ENCODE measurements at places on chromosomes 16 and 17. TPM values are rescaled to one million over a fixed set of nuclear protein-coding genes. Genes with fewer than 3 reads are reported as not detected.
A peak's percentile ranks its signal among the peaks of the same experiment; 100 is the strongest.

The SNX20 gene
- not detected for total RNA-seq

The TRPV3 gene
- total RNA-seq = not detected

The GTF3C1 gene
- 34.3 TPM for total RNA-seq

DNA sequence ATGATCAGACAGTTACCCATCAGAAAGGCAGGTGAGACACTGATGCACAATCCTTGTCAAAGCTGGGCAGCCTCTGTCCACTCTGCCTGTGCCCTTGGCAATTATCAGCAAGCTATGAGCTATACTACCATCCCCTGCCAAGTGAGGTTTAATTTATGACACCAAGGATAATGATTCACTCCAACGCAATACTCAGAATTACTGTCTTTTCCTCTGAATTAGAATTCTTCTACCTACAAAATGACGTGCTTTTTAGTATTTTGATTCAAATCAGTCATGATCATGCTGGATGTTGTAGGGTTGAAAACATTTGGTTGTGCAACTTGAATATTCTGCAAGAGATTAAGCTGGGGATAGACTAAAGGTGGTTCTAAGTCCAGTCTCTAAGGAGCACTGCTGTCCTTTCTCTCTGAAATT, 116.8 kb upstream of the SOX9 start:
- DNase-seq = no peak

DNA sequence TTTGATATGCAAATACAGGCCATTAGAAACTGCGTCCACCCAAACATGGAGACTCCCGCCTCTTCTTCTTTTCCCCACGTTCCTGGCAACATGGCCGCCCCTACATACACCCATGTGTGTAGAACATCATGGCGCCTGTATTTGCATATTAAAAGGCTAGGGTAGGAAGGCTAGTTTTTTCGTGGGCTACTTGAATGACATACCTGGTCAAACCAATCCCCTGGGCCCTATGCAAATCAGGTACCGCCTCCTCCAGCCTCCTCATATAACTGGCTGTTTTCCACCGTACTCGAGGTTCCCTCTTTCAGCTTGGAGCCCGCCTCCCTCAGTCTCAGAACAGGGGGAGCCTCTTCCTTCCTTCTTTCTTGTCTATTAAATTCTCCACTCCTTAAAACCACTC, 840 bp upstream of the CD300LB start:
- DNase-seq = no peak

GRCh38 chr17:30545024-30545423, 67.8 kb downstream of the GOSR1 start:
- DNase-seq = no peak

- DNase-seq = no peak
Measured at GRCh38 chr17:51706093-51706492, 445.7 kb downstream of the UTP18 start.

DNA sequence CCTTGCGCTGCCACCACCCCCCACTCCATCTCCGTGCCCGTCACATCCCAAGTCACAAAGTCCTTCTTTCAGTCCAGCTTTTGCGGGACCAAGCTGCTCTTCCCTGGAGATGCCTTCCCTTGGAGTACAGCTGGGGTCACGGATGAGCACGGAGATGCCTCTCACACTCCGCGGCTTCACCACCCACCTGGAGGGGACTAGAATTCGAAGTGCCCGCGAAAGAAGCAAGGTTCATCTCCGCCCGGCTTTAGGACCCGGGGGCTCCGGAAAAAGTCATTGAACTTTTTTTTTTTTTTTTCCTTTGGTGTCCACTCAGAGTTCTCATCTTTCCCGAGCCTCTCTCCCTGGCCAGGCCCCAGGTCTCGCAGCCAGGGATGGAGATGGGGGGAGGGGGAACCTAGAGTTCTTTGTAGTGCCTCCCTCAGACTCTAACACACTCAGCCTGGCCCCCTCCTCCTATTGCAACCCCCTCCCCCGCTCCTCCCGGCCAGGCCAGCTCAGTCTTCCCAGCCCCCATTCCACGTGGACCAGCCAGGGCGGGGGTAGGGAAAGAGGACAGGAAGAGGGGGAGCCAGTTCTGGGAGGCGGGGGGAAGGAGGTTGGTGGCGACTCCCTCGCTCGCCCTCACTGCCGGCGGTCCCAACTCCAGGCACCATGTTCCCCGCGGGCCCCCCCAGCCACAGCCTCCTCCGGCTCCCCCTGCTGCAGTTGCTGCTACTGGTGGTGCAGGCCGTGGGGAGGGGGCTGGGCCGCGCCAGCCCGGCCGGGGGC, at the start of gene FKBP10:
Gene FKBP10 (plus strand): TSS at position 624 of the 771 bp plus-strand sequence. CDS start 31 bp downstream, at position 655.
- DNase-seq = peak; percentile 84

GRCh38 chr16:72468582-72468981, 296.6 kb upstream of the PMFBP1 start:
- no peak for DNase-seq

Measured in H4 (cell line).